ENCODE measurements at places on chromosomes 12 and 14.

DNA sequence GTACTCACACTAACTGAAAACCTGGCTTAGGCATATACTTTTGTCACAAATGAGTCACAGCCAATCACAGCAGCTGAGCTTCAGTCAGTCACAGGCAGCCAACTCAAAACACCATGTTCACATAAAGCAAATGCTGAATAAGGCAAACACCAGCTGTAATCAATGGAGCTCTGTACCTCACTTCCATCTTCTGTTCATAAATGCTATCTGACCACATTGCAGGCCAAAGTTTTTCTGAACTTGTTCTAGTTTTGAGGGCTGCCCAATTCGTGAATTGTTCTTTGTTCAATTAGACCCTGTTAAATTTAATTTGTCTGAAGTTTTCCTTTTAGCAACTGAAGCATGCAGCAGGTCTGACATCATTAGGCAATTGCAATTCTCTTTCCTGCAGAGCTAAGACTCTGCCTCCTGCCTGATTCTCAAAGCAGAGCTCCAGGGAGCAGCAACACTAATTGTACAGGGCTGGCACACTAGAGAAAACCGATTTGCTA is 129.9 kb downstream of the WIF1 start:
- DNase-seq: no peak

GRCh38 chr14:38616959-38617358 is 361.1 kb upstream of the CLEC14A start:
- no peak for DNase-seq

- DNase-seq: no peak
These were observed 232.8 kb upstream of the DIO3 start for GRCh38 chr14:101328412-101329028.

- DNase-seq: no peak
These were observed 15.1 kb downstream of the POU6F1 start for GRCh38 chr12:51202718-51203117.

DNA sequence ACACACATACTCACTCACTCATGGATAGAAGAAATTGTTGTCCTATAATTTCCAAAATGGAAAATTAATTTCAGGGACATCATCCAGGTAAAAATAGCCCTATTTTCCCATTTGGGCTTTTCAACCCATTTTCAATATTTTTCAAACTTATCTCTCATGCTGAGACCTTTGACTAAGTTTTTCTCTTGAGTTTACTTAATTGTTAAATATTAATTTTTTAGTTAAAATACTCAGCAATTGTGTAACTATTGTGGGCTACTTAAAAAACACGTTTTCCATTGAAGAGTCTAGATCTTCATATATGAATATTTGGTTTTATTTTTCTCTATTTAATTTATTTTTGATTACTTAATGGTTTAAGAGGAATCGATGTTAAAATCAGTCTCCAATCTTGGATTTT is 14.2 kb upstream of the TAS2R43 start:
- no peak for DNase-seq

DNA sequence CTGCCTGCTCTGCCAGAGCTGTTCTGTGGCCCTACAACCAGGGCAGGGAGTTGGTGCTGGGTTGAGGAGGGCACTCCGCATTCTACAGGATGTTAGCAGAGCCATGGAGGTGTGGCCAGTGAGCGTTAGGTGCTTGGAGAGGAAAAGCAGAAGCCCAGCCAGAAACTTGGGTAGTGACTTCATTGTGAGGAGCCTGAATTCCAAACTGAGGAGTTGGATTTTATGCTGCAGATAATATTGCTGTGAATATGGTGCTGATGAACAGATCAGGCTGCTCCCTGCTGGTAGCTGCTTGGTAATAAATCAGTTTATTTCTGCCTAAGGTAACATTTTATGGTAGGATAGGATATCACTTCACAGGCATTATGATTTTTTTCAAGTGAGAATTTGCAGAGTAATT is 7.1 kb upstream of the CCDC175 start:
- peak; percentile 45 for DNase-seq

GRCh38 chr14:73250781-73251500 is 13.6 kb downstream of the PAPLN start:
- no peak for DNase-seq

GRCh38 chr12:94795044-94795443 is 144.7 kb upstream of the TMCC3 start:
- DNase-seq: no peak

- no peak for DNase-seq
These were observed 49.9 kb downstream of the FOXN3 start for GRCh38 chr14:89366864-89367778.

DNA sequence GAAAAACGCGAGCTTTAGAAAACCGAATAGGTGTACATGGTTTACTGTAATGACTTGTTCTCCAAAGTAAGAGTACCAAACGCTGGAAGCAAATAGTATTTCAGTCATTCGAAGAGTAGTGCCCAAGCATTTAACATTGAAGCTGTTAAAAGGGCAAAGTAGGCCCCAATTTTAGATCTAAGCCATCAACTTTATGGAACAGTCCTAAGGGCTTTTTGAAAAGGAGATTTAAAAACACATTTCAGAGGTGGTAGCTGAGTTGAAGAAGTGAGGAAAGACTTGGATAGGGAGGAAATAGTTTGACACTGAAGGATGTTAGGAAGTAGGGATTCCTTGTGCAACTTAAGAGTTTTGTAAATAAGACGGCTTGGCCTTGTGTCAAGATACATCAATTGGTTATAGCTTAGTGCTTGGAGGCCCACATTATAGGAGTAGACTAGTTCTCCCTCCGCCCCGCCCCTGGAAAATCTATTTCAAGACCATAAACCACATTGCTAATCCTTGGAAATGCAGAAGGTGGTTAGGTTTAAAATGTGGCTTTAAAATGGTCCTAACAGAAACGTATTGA is 783 bp upstream of the TUBA1B start:
- no peak for DNase-seq

GRCh38 chr12:103698752-103699560 is 111.9 kb downstream of the STAB2 start:
- DNase-seq: no peak

GRCh38 chr14:89912667-89913211 is 41.8 kb downstream of the EFCAB11 start:
- DNase-seq: no peak

- no peak for DNase-seq
These were observed 469 bp downstream of the NGB start for GRCh38 chr14:77270361-77271112.

GRCh38 chr12:67804168-67804567 is 155.6 kb downstream of the DYRK2 start:
- DNase-seq: no peak

GRCh38 chr12:7207866-7208625 is 18.6 kb downstream of the PEX5 start:
- DNase-seq: no peak

GRCh38 chr14:98947911-98948595 is 323.9 kb downstream of the BCL11B start:
- DNase-seq: no peak

DNA sequence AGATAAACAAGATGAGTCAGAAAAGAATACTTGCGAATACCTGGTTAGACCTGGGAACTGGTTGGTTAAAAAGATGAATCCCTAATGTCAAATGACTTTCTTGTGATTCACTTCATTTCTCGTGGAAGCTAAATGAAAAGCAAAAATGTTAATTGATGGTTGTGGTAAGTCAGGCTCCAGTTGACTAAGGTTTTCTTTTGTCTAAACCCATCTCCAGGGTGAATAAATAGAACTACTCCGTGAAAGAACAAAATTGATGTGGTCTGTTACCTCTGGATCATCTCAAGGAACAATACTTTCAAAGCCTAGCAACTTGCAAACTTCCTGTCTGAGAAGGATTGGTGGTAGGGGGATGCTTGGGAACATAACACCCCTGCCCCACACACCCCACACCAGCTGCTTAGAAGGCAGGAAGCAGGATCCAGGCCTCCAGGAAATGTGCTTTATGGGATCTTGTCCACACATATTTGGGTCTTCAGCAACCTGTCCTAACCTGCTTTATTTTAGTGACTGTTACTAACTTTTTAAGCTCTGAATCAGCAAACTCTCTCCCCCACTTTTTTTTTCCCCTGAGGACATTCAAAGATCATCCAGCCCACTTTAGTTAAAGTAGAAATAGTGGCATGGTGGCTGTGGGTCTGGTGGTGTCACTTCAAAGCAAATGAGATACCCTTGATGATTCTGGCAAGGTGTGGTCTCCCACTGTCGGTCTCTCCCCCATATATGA is 60.4 kb upstream of the PTHLH start:
- no peak for DNase-seq

GRCh38 chr14:106039400-106039799 is 513.0 kb downstream of the TMEM121 start:
- no peak for DNase-seq

- no peak for DNase-seq
These were observed 118.1 kb downstream of the RERGL start for GRCh38 chr12:17971850-17972249.

DNA sequence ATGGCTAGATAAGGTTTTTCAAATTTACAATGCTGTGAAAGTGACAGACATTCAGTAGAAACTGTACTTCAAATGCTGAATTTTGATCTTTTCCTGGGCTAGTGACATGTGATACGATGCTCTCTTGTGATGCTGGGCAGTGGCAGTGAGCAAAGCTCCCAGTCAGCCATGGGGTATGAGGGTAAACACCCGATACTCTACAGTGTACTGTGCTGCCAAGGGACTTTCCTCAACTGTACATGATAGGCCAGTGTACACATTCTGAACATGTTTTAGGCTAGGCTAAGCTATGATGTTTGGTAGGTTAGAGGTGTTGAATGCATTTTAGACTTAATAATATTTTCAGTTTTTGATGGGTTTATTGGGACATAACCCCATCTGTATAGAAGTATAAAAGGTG is 17.6 kb downstream of the MBIP start:
- no peak for DNase-seq

DNA sequence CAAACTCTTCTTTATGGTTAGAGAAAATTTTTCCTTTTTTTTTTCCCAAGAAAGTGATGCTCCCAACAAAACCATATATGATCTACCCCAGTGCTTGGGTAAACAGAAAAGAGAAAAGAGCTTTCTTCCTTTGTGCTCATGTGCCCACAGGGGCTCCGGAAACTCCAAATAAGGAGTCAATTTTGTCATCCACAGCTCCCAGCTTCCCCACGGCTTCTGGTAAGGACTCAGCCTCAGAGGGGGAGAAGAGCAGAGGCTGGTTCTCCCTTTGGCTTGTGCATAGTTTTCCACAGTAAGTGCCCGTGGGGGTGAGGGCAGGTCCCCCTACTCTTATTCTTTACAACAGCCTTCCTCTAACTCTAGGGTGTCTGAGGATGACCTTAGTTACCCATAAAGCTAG is 13.3 kb upstream of the RGS6 start:
- DNase-seq: peak; percentile 60

DNA sequence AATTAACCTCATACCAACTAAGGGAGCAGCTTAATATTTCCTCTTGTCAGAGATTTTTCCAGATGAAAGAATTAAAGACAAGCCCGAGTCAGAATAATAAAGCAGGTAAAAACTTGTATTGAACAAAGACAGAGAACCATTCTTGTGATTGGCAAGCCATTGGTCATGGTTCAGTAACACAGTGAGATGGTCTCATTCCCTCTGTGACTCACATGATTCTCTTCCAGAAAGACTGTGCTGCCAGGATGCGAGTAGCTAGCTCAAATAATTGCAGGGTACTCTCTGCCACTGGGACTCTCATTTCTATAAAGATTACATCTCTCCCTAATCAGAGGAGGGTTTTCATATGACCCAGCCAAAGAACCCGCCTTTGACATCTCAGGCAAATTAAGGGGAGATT is 179.4 kb downstream of the PHLDA1 start:
- DNase-seq: no peak

DNA sequence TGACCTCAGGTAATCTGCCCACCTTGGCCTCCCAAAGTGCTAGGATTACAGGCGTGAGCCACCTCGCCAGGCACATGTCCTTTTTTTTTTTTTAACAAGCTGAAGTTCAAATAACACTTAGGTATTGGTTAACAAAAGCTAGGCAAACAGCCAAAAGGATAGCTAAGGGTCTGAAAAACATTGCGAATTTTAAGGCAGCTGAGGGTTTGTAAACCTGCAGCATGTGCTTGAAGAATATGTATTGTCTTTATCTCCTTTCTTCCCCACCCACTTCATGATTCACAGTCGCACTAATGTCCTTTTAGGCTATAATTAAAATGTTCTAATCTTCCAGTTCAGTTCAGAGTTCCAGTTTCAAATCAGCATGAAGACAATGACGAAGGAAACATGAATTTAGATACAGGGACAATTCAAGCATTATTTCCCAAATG is 30.1 kb upstream of the CERS5 start:
- no peak for DNase-seq

DNA sequence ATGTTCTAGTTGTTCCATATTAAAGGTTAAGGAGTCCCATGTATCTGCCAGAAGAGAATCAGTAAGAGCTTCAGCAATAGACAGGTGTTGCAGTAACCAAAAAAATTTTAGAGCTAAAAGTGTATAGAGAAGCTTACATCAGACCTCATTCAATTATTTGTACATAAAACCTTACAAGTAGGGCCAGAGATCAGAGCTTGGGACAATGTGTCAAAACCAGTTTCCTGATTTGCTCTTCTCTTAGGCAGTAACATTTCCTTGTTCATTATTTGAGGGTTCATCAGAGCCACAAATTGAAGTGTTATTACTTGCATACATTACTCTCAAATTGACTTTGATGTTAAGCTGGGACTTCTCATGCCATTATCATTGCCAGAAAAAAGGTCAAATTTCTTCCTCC is 55.5 kb upstream of the ATXN7L3B start:
- DNase-seq: no peak

GRCh38 chr12:126087692-126088091 is 1022.5 kb downstream of the AACS start:
- DNase-seq: no peak

DNA sequence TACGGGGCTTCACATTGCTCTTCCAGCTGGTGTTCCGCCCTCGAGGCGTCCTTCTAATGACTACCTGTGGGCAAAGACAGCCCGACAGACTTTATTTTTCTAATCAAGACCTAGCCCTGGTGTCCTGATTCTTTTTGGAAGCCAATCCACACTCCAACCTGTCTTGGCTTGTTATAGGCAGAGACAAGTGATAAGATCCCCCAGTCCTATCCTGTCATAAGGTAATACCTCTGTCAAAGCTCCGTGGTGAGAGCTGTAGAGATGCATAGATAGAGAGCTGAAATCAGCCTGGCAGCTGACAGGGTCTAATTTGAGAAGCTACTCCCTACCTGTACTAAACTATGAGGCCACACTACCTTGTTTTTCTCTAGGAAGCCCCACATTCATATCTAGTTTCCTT is 11.5 kb upstream of the WNK1 start:
- DNase-seq: no peak
